ENCODE measurements at places on chromosomes 11 and 22.

DNA sequence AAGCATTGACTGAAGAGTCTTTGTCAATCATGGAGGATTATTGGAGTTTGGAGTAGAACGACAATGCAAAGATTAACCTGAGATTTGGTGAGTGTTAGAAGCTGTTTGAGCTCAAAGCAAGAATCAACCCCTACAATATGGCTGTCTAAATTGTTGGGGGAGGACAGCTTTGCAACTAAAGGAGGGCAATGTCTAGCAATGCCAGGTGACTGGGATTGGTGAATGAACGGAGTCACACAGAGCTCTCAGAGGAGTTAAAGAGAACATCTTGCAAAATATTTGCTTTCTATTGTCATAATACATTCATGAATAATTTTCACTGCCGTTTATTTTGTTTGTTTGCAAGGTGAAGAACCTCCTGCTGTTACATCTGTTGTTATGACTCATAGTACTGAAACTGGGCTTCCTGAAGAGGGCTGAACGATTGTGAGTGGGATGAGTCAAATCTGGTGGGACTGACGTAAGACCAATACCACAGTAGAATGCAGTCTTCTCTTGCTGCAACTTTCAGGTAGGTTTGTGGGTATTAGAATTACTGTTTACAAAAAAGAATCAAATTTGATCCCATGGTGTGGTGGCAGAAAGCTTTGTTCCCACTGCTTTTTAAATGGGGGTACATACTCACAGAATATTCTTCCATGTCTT, 281.9 kb downstream of the CADM1 start:
- DNase-seq: peak; percentile 74

- no peak for DNase-seq
Measured at GRCh38 chr22:17475318-17476230, 87.7 kb upstream of the SLC25A18 start.

DNA sequence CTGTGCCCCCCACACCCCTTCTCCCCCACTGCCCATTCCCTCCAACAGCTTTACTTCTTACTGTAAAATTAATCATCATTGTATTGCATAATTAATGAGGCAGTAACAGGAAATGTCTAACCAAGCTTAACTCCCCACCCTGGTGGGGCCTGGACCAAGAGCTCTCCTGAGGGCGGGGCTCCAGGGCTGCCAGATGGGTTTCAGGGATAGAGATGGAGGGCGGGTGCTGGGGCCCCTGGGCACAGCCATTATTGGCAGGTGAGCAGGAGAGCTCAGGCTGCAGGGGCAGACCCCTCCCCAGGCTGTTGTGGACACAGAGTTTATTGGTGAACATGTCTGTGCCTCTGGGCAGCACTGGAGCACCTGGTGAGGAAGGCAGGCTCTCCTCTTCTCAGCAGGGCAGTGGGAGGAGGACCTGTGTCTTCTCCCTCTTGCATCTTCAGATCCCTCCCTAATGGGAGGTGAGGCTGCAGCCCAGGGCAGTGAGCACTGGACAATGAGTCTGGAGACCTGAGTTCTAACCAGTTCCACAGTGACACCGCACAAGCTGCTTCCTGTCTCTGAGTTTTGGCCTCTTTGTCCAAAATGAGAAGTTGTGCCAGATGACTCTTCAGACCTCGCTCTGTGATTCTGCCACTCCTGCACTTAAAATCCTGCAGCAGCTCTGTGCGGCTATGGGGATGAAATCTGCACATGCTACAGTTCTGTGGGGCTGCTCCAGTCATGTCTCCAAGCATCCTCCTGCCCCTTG, 233.3 kb downstream of the CEP164 start:
- DNase-seq: no peak

DNA sequence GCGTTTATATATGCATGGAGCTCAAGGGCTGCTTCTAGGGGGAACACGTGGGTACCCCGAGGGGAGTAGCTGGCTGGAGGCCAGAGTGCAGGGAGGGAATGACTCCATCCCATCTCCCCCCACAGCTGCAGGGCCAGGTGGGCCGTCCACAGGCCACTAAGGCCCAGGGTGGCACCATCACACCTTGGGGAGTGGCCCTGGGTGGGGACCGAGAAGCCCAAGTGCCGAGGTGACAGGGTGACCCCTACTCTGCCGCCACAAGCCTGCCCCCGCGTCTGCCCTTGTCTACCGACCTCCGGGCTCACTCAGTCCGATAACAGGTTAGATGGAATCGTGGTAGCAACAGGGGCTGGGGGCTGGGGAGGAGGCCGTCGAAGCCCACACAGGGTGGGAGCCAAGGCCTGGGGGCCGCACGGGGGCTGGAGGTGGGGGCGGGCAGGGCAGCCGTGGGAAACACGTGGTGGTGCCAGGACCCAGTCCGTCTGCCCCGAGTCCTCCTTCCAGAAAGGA, 125.7 kb downstream of the KCNQ1OT1 start:
- no peak for DNase-seq

DNA sequence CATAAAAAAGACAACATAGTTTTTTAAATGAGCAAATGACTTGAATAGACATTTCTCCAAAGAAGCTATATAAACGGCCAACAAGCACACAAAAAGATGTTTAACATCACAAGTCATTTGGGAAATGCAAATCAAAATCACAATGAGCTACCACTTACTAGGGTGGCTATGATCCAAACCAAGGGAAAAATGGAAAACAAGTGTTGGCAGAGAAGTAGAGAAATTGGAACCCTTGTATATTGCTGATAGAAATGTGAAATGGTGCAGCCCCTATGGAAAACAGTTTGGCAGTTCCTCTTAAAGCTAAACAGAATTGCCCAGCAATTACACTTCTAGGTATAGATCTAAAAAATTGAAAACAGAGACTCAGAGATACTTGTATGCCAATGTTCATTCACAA, 29.0 kb downstream of the PAMR1 start:
- no peak for DNase-seq

DNA sequence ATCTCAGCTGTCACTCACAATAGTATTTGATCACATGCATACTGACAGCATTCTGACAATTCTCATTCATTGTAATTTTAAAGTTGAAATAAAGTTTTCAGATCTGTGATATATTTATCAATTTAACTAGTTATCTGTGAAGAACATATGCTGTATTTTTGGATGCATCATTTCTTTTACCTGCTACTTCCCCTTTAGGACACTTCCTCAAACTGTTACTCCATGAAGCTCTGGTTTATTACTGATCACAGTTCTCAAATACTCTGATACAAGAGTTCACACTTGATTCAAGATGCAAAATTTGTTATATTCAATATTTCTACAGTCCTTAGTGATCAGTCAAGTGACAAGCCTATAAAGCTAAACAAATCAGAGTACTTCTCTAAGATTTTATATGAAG, 1655.2 kb downstream of the LRRC4C start:
- no peak for DNase-seq

GRCh38 chr11:25350899-25351803, 854.3 kb downstream of the LUZP2 start:
- no peak for DNase-seq
